Melanocyte of skin (primary cell): ENCODE measurements at places on chromosomes 5 and 9. TPM values are rescaled to one million over a fixed set of nuclear protein-coding genes. Genes with fewer than 3 reads are reported as not detected.

The RPL7A gene
- 1,411 and 1,607 TPM in 2 replicates for total RNA-seq

The PDE6A gene
- under 0.01 TPM in 1 of 2 replicates, not detected in the other for total RNA-seq

The ELAVL2 gene
- total RNA-seq = not detected in 2 replicates

The DAPK1 gene
- total RNA-seq = 12.0 and 45.4 TPM in 2 replicates

The UNC5A gene
- total RNA-seq = not detected in 2 replicates

The PPP3R2 gene
- total RNA-seq = not detected in 2 replicates

The SHISAL2B gene
- not detected in 2 replicates for total RNA-seq

The PCDHGC4 gene
- 1.4 and 2.5 TPM in 2 replicates for total RNA-seq

The CCDC180 gene
- 1.7 and 3.7 TPM in 2 replicates for total RNA-seq

The SLC45A2 gene
- total RNA-seq = 114 and 341 TPM in 2 replicates

The MARCHF11 gene
- total RNA-seq = not detected in 2 replicates

The NUTM2G gene
- not detected in 2 replicates for total RNA-seq

The GZMA gene
- total RNA-seq = not detected in 2 replicates

The ORM2 gene
- total RNA-seq = not detected in 2 replicates

The IL31RA gene
- not detected in 2 replicates for total RNA-seq

The GPR150 gene
- total RNA-seq = 0.34 and 0.73 TPM in 2 replicates

The IFNA6 gene
- total RNA-seq = not detected in 2 replicates
